ENCODE measurements at places on chromosomes 3 and 15.
A peak's percentile ranks its signal among the peaks of the same experiment; 100 is the strongest.

GRCh38 chr3:181726351-181727330 lies 14.9 kb downstream of the SOX2 start:
- H3K27ac ChIP-seq, result no peak overlapping the region
- no peaks in the 10 kb centered on the region for H3K36me3 ChIP-seq
- no peak for DNase-seq
- peak overlapping the region; percentile 0 for H3K4me3 ChIP-seq
- peaks cover 7% of the 10 kb centered on the region for H3K4me1 ChIP-seq
- no peaks in the 10 kb centered on the region for H3K27me3 ChIP-seq

DNA sequence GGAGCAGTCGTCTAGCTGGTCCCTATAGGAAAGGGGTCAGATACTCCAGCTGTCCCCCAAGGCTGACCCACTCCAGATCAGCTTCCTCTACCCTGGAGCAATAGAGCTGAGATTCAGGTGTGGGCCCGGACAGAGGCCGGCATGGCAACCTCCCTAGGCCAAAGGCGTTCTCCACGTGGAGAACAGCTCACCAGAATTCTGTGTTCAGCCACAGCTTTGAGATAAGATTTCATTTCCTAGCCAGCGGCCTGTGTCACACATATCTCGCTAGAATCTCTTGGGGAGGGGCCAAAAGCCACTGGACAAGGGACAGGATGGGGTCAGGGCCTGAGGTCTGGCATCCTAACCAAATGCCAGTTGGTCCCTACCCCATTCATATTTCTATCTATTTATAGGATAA lies 20.1 kb downstream of the SRGAP3 start:
- H3K27me3 ChIP-seq, result no peaks in the 10 kb centered on the region
- H3K36me3 ChIP-seq, result no peaks in the 10 kb centered on the region
- H3K27ac ChIP-seq, result no peak overlapping the region
- DNase-seq, result peak; percentile 53
- peaks cover 32% of the 10 kb centered on the region for H3K4me1 ChIP-seq

DNA sequence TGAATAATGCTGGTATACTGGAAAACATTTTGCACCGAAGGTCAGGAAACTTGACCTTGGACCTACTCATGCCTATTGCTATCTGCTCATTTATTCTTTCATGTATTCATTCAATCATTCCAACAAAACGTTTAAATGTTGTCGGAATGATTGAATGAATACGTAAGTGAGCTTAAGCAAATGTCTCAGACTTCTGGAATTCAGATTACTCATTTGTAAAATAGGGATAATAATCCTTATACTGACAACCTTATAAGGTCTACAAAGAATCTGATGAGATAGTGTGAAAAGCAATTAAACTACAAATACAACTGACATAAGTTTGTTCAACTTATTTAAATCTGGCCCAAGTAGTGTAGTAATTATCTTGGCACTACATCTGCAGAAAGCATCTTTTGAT lies 288.7 kb downstream of the WDR72 start:
- no peak overlapping the region for H3K27ac ChIP-seq
- H3K4me3 ChIP-seq, result no peak overlapping the region
- H3K27me3 ChIP-seq, result no peaks in the 10 kb centered on the region
- no peak for DNase-seq
- no peaks in the 10 kb centered on the region for H3K4me1 ChIP-seq

DNA sequence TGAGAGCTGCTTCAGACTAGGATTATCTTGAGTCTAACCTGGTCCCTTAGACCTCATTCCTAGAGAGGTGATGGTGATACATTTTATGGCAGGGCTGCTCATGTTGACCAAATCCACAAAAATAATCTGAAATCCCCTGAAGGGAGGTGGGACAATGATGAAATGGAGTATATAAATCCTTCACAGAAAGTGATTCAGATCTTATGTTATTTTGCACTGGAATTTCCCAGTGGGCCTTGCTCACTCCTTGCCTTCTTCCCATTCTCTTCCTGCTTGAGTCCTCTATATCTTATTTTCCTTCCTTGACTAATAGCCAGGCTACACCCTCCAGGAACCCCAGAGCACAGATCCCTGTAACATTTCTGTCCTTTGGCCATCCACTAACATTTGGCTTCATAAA lies 10.4 kb upstream of the TMEM202 start:
- DNase-seq, result no peak
- H3K27me3 ChIP-seq, result no peaks in the 10 kb centered on the region
- no peaks in the 10 kb centered on the region for H3K36me3 ChIP-seq
- H3K27ac ChIP-seq, result no peak overlapping the region
- no peak overlapping the region for H3K4me3 ChIP-seq

DNA sequence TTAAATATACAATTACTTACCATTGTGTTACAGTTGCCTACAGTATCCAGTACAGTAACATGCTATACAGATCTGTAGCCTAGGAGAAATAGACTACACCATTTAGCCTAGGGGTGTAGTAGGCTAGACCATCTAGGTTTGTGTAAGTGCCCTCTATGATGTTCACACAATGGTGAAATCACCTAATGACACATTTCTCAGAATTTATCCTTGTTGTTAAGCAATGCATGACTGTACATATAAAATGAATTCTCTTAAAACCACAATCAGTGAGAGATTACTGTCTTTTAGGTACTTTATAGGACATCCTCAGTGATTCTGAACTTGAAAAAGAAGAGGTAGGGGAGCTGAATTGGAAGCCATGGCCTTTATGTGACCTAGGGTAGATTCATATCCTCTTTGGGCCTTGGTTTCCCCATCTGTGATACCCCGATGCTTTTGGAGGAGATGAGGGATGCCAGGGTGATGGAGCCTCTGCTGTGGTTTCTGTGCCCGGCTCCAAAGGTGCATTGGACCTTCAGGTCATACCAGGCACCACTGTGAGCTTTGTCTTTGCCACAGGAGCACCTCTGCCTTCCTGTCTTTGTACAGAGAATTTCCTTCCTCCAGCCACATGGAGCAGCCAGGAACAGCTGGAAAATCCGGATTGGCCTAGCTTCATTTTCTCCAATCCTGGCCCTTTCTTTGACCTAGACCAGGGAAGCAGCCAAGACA lies 51.9 kb upstream of the FLNB start:
- H3K4me1 ChIP-seq, result peaks cover 33% of the 10 kb centered on the region
- H3K27ac ChIP-seq, result no peak overlapping the region
- no peaks in the 10 kb centered on the region for H3K36me3 ChIP-seq
- no peaks in the 10 kb centered on the region for H3K27me3 ChIP-seq
- DNase-seq, result no peak

- H3K27me3 ChIP-seq, result no peaks in the 10 kb centered on the region
- H3K27ac ChIP-seq, result no peak overlapping the region
- no peaks in the 10 kb centered on the region for H3K36me3 ChIP-seq
These were observed 29.8 kb downstream of the STT3B start for GRCh38 chr3:31562525-31562924.

GRCh38 chr15:64530918-64531317 lies 70.5 kb downstream of the ZNF609 start:
- no peaks in the 10 kb centered on the region for H3K36me3 ChIP-seq
- H3K4me1 ChIP-seq, result peaks cover 4% of the 10 kb centered on the region
- H3K4me3 ChIP-seq, result no peak overlapping the region
- DNase-seq, result no peak
- no peaks in the 10 kb centered on the region for H3K27me3 ChIP-seq
- H3K27ac ChIP-seq, result no peak overlapping the region

- no peaks in the 10 kb centered on the region for H3K27me3 ChIP-seq
- H3K36me3 ChIP-seq, result no peaks in the 10 kb centered on the region
- no peak overlapping the region for H3K27ac ChIP-seq
- peaks cover 10% of the 10 kb centered on the region for H3K4me1 ChIP-seq
These were observed 139.3 kb downstream of the CHSY1 start for GRCh38 chr15:101112336-101113113.

DNA sequence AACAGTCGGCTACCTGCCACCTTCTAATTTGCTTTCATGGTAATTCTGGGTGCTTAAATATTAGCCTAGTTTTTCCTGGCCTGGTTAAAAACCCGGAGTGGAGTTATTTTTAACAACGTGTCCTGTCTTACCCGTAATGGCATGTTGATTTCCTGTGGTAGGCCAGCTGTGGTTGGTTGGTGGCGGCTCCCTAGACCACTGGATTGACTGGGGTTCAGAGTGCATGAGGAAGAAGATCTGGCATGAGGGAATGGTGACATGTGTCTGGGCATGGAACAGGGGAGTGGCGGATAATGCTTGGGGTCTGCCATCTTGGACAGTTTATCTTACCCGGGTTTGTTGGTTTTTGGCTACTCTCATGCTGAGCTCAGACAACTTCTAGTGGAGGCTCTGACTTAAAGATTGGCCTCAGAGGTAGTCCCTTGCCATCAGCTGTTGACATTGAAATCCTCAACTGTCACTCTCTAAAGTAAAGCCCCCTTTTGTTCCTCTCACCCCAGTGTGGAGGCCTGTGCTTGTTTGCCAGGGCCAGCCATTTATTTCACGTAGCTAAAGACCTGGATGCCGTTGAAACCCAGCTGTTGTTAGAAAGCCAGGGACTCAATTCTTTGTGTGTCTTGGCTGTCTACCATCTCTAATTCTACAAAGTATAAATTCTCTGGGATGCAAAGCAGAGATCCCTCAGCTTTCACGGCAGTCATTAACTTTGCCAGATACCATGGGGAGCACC lies 81.6 kb downstream of the DNASE1L3 start:
- no peak overlapping the region for H3K4me3 ChIP-seq
- no peaks in the 10 kb centered on the region for H3K36me3 ChIP-seq
- no peak overlapping the region for H3K27ac ChIP-seq
- H3K27me3 ChIP-seq, result no peaks in the 10 kb centered on the region
- no peaks in the 10 kb centered on the region for H3K4me1 ChIP-seq
- no peak for DNase-seq

DNA sequence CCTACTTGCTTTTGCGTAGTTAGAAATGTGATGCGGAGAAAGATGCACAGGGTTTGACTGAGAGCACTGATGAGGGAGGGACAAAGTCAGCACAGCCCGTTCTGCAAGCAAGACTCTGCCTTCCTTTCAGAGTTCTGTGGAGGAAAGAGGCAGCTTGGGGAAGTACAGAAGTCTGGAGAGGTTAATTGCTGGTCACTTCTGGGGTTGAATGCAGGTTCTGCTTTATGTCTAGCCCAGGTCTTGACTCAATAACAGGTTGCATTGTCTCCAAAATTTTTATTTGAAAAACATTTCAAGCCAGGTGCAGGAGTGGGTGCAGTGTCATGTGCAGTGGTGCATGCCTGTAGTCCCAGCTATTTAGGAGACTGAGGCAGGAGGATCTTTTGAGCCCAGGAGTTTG lies 461.7 kb downstream of the NR2F2 start:
- H3K27ac ChIP-seq, result no peak overlapping the region
- no peaks in the 10 kb centered on the region for H3K27me3 ChIP-seq
- no peak for DNase-seq
- no peaks in the 10 kb centered on the region for H3K36me3 ChIP-seq

GRCh38 chr15:85312486-85312885 lies 67.9 kb upstream of the AKAP13 start:
- H3K27me3 ChIP-seq, result no peaks in the 10 kb centered on the region
- no peak overlapping the region for H3K4me3 ChIP-seq
- H3K4me1 ChIP-seq, result no peaks in the 10 kb centered on the region
- H3K36me3 ChIP-seq, result no peaks in the 10 kb centered on the region
- DNase-seq, result no peak

GRCh38 chr3:99997293-99997692 lies 117.0 kb downstream of the FILIP1L start:
- no peak for DNase-seq
- no peaks in the 10 kb centered on the region for H3K27me3 ChIP-seq
- no peaks in the 10 kb centered on the region for H3K4me1 ChIP-seq
- no peaks in the 10 kb centered on the region for H3K36me3 ChIP-seq
- H3K4me3 ChIP-seq, result no peak overlapping the region

DNA sequence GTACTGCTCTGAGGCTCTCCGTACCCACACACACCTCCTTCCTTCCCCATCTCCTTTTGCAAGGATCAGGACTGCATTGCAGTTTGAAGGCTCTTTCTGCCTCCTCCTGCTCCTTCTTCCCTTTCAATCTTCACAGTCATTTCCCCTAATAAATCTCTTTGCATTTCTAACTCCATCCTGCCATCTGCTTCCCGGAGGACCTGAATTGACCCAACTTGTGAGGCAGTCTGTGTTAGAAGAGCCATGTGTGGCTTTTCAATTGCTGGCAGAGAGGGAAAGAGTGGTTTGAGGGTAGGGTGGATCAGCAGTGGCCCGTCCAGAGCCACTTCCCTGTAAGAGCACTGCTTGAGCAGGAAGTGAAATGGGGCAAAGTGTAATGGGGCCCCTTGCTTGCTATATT lies 35.8 kb downstream of the ANAPC13 start:
- H3K4me3 ChIP-seq, result no peak overlapping the region
- no peaks in the 10 kb centered on the region for H3K4me1 ChIP-seq
- H3K27me3 ChIP-seq, result no peaks in the 10 kb centered on the region
- no peak for DNase-seq
- H3K36me3 ChIP-seq, result no peaks in the 10 kb centered on the region

DNA sequence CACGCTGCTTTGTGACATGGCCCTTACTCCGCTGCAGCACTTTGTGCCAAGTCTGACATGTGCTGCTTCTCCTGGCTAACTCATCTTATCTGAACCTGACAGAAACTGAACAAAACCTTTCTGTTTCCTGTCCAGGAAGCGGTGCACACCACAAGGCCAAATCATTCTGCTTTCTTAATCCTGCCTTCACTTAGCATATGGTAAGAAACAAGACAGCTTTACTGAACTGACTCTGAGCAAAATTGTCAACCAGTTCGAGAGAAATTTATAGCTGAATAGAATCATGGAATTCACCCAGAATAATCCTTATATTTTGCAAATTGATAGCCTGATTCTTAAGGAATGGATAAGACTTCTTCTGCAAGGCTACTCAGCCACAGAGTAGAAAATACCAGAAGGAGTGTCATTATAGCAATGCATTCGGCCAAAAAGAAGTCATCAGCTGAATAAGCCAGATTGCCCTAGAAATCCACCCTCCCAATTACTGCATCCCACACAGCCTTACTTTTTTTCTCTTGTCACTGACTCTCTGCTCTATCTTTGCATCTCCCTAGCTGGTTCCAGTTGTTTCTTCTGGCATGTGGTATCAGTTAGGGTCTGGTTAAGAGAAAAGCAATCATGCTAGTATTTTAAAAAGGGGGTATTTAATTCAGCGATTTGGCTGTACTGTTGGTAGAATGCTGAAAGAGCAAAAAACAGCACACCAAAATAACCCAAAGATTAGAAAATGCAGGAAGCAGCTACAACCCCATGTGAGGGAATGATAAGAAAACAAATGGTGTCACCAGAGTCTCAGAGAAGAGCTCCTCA lies 41.6 kb upstream of the STRIT1 start:
- no peaks in the 10 kb centered on the region for H3K27me3 ChIP-seq
- H3K4me1 ChIP-seq, result no peaks in the 10 kb centered on the region
- H3K4me3 ChIP-seq, result no peak overlapping the region
- peak; percentile 76 for DNase-seq

- no peak for DNase-seq
- no peak overlapping the region for H3K27ac ChIP-seq
- H3K4me3 ChIP-seq, result no peak overlapping the region
- no peaks in the 10 kb centered on the region for H3K4me1 ChIP-seq
These were observed 45.0 kb downstream of the CLSTN2 start for GRCh38 chr3:139979991-139980390.
